Muscle of leg (tissue), 16 donors: ENCODE measurements at places on chromosomes 3 and 15. TPM values are rescaled to one million over a fixed set of nuclear protein-coding genes. Genes with fewer than 3 reads are reported as not detected.

TNNC1 gene
- polyA plus RNA-seq, result 868 TPM

IL5RA gene
- 0.09 TPM for polyA plus RNA-seq

EXD1 gene
- polyA plus RNA-seq, result not detected

AQP9 gene
- 0.09 TPM for polyA plus RNA-seq

GRCh38 chr3:142105991-142106390 is 43.4 kb downstream of the TFDP2 start:
- DNase-seq, result no peak
- H3K27me3 ChIP-seq, result no peaks in the 10 kb centered on the region
- no peaks in the 10 kb centered on the region for H3K4me1 ChIP-seq
- no peak overlapping the region for H3K4me3 ChIP-seq

- no peaks in the 10 kb centered on the region for H3K27me3 ChIP-seq
- peaks cover 34% of the 10 kb centered on the region for H3K36me3 ChIP-seq
- no peak overlapping the region for H3K4me3 ChIP-seq
- DNase-seq, result no peak
Measured at GRCh38 chr15:88513195-88513594, 33.3 kb downstream of the DET1 start.

DNA sequence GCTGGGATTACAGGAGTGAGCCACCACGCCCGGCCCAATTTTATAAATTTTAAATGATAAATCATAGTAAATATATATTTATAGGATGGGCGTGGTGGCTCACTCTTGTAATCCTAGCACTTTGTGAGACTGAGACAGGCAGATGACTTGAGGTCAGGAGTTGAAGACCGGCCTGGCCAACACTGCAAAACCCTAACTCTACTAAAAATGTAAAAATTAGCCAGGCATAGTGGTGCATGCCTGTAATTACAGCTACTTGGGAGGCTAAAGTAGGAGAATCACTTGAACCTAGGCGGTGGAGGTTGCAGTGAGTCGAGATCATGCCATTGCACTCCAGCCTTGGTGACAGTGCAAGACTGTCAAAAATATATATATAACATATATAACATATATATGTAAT is 26.4 kb downstream of the MFN1 start:
- no peaks in the 10 kb centered on the region for H3K4me1 ChIP-seq
- H3K4me3 ChIP-seq, result no peak overlapping the region
- DNase-seq, result no peak

GRCh38 chr3:159187706-159188105 is 385.9 kb downstream of the MFSD1 start:
- no peak overlapping the region for H3K4me3 ChIP-seq
- H3K36me3 ChIP-seq, result no peaks in the 10 kb centered on the region
- DNase-seq, result no peak
- no peaks in the 10 kb centered on the region for H3K27me3 ChIP-seq
- H3K27ac ChIP-seq, result no peak overlapping the region
- no peaks in the 10 kb centered on the region for H3K4me1 ChIP-seq

GRCh38 chr3:72270072-72270681 is 485.2 kb upstream of the PROK2 start:
- H3K27ac ChIP-seq, result peak overlapping the region; percentile 62
- H3K4me1 ChIP-seq, result peaks cover 36% of the 10 kb centered on the region
- H3K4me3 ChIP-seq, result no peak overlapping the region
- H3K36me3 ChIP-seq, result no peaks in the 10 kb centered on the region
- peaks cover 7% of the 10 kb centered on the region for H3K27me3 ChIP-seq

DNA sequence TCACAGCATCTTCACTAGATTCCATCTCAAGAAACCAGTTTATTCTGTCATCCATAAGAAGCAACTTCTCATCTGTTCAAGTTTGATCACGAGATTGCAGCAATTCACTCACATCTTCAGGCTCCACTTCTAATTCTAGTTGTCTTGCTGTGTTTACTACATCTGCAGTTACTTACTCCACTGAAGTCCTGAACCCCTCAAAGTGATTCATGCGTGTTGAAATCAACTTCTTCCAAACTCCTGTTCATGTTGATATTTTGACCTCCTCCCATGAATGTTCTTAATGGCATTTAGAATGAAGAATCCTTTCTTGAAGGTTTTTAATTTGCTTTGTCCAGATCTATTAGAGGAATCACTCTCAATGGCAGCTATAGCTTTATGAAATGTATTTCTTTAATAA is 287.6 kb upstream of the TBL1XR1 start:
- H3K27me3 ChIP-seq, result no peaks in the 10 kb centered on the region
- H3K27ac ChIP-seq, result no peak overlapping the region
- no peak for DNase-seq
- peaks cover 5% of the 10 kb centered on the region for H3K4me1 ChIP-seq

- peaks cover 36% of the 10 kb centered on the region for H3K36me3 ChIP-seq
- no peak overlapping the region for H3K27ac ChIP-seq
Measured at GRCh38 chr15:43429687-43430086, 58.8 kb downstream of the TUBGCP4 start.

GRCh38 chr15:56919609-56920366 is 1.3 kb downstream of the TCF12 start:
- peak overlapping the region; percentile 99 for H3K27ac ChIP-seq
- no peaks in the 10 kb centered on the region for H3K27me3 ChIP-seq
- peaks cover 10% of the 10 kb centered on the region for H3K4me1 ChIP-seq
- H3K4me3 ChIP-seq, result peak overlapping the region; percentile 92
- H3K36me3 ChIP-seq, result peaks cover 8% of the 10 kb centered on the region

DNA sequence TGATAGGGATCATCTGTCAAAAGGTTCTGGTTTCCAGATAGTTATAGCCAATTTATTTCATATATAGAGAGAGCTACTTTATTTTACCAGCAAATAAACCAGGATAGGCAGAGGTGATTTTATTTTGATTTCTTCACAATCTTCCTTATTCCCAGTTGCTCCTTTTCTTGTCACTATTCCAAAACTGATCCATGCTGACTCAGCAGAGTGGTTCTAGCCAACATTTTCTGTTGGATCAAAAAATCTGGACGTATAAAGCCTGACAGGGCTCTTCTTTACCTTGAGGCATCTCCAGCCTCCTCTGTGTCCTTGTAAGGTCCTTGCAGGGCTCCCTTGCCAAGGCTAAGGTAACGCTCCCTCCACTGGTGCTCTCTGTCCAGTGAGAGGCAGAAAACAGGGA is 15.8 kb downstream of the HDC start:
- H3K36me3 ChIP-seq, result no peaks in the 10 kb centered on the region
- H3K4me3 ChIP-seq, result no peak overlapping the region

- no peaks in the 10 kb centered on the region for H3K36me3 ChIP-seq
- no peaks in the 10 kb centered on the region for H3K27me3 ChIP-seq
- H3K4me3 ChIP-seq, result no peak overlapping the region
- H3K4me1 ChIP-seq, result no peaks in the 10 kb centered on the region
- H3K27ac ChIP-seq, result no peak overlapping the region
- peak; percentile 46 for DNase-seq
Measured at GRCh38 chr3:17412950-17413530, 329.4 kb downstream of the TBC1D5 start.

GRCh38 chr3:151732861-151733260 is 866 bp upstream of the AADACL2 start:
- no peak for DNase-seq
- no peaks in the 10 kb centered on the region for H3K4me1 ChIP-seq
- no peaks in the 10 kb centered on the region for H3K36me3 ChIP-seq
- no peak overlapping the region for H3K4me3 ChIP-seq
- no peak overlapping the region for H3K27ac ChIP-seq
- H3K27me3 ChIP-seq, result no peaks in the 10 kb centered on the region
